Endothelial cell (in vitro differentiated cells): ENCODE measurements at places on chromosomes 1 and 21.
A peak's percentile ranks its signal among the peaks of the same experiment; 100 is the strongest.

DNA sequence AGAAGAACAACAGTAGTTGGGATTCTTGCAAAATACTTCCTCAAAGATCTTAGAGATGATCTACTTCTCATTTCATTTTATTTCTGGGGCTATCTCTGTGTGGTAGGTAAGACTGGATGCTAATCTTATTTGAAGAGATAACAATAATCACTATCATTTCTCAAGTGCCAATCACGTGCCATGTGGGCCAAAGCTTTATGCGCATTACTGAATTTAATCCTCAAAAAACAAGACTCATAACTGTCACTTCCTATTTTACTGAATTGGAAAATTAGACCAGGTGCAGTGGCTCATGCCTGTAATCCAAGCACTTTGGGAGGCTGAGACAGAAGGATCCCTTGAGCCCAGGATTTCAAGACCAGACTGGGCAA is 121.7 kb downstream of the KCNN3 start:
- no peak for DNase-seq

GRCh38 chr1:6359216-6360116 is 34.1 kb downstream of the ACOT7 start:
- DNase-seq, result peak; percentile 31

GRCh38 chr1:237119091-237119490 is 77.1 kb downstream of the RYR2 start:
- DNase-seq, result no peak

DNA sequence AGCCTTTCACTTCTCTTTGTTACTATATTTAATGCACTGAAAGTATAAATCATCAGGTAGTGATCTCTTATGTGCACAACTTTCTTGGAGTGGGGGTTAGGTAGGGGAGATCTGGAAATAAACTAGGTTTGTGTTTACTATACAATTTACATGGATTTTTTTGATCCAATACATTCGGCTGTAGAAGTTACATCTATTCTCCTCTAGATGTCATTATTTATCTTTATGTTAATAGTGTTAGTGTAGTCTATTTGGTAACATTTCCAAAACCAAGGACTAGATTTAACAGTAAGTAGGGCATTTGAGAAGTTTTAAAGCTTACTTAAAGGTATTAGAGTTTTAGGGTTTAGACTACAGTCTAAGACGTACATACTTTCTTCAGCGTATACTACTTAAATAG is 5.4 kb downstream of the VPS45 start:
- DNase-seq, result no peak

DNA sequence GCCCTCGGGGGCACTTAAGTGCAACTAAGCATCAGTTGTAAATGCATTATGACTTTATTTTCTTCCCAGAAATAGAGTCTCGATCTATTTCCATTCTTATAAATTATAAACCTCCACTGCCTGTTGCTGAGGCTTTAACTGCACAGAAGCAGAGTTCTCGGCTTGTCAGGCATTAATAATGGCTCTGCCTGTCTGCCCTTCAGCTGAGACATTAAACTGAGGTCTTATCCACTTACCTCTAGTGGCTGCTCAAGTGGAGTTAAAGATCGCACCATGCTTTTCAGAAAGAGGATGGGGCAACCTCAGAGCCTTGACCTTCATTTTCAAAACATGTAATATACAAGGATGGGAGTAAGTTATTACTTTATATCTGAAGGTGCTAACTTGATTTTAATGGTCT is 597.6 kb upstream of the PRMT6 start:
- DNase-seq, result no peak

- no peak for DNase-seq
Observed at GRCh38 chr1:212899845-212900244, 41.8 kb downstream of the FLVCR1 start.

- no peak for DNase-seq
Observed at GRCh38 chr1:75134647-75135572, 722 bp downstream of the LHX8 start.

- DNase-seq, result no peak
Observed at GRCh38 chr1:164823486-164824279, 264.7 kb downstream of the PBX1 start.

- no peak for DNase-seq
Observed at GRCh38 chr1:2087766-2088165, 37.6 kb downstream of the PRKCZ start.

DNA sequence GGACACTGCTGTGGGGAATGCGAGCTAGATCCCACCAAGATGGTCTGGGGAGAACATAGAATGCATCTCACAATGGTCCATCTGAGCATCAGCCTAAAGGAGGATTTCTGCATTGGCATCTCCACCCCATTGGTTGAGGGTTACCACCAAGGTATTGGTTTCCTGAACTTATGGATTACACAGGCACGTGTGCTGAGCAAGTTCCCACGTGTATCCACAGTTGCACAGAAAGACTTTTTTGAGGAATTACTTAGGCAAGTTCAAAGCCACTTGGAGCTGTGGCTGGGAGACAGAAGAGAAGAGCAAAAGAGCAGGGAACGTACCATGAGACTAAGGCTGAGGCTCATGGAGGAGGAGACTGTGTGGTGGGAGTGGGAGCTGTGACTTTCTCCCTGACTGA is 43.1 kb downstream of the KCNA2 start:
- DNase-seq, result no peak

GRCh38 chr1:111275079-111275478 is 15.6 kb upstream of the CHIA start:
- no peak for DNase-seq

GRCh38 chr1:222791006-222791710 is 23.7 kb upstream of the DISP1 start:
- DNase-seq, result no peak

GRCh38 chr1:240385551-240385950 is 226.4 kb downstream of the GREM2 start:
- DNase-seq, result no peak
